Epithelial cell of esophagus (primary cell): ENCODE measurements at places on chromosomes 5 and 9.
A peak's percentile ranks its signal among the peaks of the same experiment; 100 is the strongest.

DNA sequence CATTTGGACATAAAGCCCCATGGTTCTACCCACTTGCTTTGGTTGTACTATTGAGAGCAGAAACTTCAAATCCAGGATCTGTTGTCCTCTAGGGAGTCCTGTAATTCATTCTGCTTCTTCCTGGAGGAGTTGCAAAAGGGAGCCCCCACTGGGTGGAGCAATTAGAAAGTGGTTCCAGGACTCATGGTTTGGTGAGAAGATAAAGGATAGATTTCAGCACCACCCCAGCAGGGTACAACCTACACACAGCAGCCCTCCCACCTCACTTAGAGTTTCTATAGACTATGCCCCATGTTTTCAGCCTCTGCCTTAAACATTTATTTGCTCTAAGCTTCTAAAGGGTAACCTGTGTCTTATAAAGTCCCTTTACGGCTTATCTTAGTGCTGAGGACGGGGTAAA lies 112.6 kb upstream of the ARRDC3 start:
- DNase-seq, result no peak

DNA sequence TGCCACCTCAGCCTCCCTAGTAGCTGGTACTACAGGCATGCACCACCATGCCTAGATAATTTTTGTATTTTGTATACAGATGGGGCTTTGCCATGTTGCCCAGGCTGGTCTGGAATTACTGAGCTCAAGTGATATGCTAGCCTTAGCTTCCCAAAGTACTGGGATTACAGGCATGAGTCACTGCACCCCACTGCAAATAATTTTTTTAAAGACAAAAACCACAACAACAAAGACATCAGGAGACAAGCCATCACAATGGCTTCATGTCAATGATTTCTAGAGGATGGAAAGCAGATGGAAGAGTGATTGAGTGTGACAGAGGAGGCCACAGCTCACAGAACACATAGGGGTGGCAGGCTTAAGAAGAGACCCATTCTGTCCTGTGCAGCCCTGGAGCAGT lies 97.9 kb upstream of the PCSK1 start:
- no peak for DNase-seq

DNA sequence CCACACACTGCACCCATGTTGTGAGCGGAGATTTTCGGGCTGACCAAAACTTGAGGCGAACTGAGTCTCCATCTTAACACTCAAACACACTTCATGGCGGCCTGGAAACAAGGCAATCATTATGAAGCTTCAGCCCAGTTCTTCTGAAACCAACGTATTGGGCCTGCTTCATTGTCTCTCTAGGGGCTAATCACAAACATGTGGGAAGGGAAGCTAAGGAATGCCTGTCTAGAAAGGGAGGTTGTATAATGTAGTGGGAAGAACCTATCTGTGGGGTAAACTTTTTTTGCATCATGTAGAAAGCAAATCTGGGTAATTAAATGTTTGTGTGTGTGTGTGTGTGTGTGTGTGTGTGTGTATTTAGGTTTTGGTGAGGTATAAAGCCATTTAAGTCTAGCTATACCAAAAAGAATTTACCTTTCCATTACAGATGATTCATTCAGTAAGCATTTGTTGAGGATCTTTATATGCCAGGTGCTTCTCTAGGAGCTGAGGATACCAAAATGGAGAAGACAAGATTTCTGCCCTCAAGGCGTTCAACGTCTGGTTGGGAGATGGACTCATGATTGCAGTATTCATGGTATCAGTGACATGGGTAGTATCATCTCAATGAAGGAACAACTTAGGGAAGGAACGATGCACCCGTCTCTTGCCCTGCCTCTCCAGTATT lies 29.4 kb downstream of the SLC1A3 start:
- DNase-seq, result peak; percentile 56

GRCh38 chr5:138463419-138464007 lies 1.8 kb upstream of the EGR1 start:
- DNase-seq, result no peak

GRCh38 chr9:8686516-8686915 lies 886.9 kb upstream of the DMAC1 start:
- DNase-seq, result no peak

DNA sequence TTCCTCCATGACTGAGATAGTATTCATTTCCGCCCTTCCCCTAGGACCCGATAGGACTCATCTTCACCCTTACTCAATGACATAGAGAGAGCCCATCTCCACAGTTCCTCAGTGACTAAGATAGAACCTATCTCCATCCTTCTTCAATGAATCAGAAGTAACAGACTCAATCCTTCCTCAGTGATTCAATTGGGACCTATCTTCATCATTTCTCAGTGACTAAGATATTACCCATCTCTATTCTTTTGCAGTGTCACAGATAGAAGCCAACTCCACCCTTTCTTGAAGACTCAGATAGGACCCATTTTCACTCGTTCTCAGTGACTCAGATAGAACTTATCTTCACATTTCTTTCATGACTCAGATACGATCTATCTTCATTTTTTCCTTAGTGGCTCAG lies 164.6 kb downstream of the FBXO4 start:
- no peak for DNase-seq

DNA sequence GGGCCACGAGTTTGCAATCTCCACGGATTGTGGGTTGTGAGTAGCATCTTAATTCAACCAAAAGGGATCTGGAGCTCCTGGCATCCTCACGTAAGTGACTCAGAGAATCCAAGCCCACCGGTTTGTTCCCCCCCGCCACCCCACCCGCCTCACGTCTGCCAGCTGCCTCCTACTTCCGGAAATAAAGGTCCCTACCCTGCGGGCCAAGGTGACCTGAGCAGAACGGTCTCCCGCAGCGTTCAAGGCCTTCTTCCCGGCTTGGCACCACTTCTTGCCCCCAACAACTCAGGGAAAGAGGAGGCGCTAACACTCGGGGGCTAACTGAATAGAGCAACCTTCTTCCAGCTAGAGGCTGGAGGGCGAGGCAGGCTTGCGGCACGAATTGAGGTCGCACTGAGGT lies 8.8 kb upstream of the GPRIN1 start:
- DNase-seq, result no peak

DNA sequence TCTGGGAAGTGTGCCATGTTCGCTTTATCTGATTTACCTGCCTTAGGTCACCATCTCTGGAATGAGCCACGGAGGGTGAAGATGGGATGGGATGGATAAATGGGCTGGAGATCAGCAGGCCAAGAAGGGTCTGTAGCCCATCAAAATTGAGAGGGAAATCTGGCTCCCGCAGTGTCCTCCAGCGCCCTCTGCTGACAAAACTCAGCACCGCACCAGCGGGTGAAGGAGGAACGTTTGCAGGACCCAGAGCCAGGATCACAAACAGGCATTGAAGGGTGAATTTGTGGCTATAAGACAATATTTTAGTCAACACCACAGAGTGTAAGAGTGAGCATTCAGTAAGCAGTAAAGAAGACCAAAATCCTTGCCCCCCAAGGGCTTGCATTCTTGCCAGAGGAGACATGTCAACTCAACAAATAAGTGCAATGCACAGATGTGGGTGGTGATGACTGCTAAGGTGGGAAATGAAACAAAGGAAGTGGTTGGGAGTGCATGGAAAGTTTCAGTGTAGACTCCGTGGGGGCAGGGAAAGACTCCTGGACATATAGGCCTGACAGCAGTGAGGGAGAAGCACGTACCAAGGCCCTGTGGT lies 124.4 kb downstream of the TENT4A start:
- DNase-seq, result no peak
